ENCODE measurements at places on chromosomes 11 and 22.

DNA sequence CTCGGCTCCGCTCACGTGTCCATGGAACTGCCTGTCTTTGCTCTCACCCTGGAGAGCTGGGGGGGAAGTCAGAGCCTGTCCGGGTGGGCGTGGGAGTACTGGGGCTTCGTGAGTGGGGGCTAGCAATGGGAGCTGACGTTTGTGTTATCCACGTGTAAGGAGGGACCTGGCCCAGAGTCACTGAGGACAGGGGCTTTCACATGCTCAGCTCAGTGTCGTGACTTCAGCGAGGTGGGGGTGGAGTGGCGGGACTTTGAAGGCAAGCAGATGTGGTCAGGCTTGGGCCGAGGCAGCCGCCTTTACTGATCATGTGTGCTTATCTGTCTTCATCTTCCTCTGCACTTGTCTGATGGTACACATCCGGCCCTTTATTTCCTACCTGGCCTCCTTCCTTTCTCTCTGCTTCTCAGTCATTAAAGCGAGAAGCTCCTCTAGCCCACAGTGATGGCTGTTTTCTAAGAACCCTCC is 113.1 kb upstream of the NNMT start:
- DNase-seq = no peak

- DNase-seq = no peak
Observed at GRCh38 chr11:8258784-8259183, 4.9 kb downstream of the LMO1 start.

DNA sequence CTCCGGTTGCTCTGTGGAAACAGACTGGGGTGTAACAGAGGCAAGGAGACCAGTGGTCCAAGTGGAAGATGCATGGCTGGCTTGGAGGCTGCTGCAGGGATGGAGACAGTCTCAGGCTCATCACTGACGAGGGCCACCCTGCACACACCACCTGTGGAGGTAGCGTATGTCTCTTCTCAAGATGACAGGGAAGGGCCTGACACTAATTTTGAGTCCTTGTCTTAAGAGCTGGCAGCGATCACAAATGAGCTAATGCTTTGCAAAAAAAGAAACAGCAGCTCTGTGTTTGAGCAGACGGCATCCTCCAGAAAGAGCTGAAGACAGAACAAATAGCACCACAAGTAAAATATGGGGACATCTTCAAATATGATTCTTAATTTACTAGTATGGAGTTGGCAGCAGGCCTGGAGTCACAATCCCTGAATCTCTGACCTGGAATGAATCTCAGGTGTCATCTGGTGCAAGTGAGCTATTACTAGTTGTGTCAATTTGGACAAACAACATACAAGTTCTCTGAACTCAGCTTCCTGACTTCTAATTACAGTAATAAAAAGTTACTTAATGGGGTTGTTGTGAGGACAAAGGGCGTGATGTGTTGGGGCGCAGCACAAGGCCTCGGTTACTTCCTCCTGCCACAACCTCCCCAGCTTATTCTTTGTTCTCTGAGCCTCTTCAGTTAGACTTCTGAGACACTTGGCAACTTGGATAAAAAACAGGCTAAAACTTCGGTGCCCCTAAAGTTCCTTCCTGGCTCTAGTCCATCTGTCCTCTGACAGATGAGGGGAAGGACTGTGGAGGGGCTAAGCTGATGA is 95.2 kb upstream of the BID start:
- DNase-seq = no peak

DNA sequence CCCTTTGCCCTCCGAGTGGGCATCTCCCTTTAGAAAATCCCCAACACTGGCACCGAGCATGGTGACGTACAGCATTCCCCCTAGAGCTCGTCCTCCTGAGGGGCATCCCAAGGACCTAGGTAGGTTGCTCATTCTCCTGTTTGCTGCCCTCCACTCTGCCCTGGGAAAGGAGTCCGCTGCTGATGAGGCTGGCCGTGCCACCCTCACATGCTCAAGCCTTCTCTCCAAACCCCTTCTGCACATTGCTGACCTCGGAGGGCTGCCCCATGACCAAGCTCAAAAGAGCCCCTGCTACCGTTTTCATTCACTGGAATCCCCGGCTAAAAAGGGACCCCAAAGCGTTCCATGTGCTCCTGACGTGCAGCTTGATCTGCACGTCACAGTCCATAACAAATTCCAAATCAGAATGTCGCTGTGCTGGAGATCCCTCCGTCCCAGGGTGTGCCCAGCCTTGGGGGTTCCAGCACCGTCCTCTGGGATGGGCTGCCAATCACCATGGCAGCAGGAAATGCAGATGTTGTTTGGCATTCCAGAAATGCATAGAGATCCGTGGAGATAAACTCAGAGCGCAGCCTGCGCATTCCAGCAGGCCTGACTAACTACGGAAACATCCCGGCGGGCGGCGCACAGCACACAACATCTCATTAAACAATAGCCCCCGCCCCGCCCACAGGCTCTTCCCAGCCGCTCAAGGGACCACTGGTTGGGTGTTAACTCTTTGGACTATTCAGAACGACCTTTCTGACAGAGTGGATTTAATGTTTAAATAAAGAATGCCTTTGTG is 26.3 kb upstream of the GNB1L start:
- DNase-seq = peak; percentile 100

GRCh38 chr22:19879992-19880785 is 25.5 kb upstream of the GNB1L start:
- DNase-seq = no peak

DNA sequence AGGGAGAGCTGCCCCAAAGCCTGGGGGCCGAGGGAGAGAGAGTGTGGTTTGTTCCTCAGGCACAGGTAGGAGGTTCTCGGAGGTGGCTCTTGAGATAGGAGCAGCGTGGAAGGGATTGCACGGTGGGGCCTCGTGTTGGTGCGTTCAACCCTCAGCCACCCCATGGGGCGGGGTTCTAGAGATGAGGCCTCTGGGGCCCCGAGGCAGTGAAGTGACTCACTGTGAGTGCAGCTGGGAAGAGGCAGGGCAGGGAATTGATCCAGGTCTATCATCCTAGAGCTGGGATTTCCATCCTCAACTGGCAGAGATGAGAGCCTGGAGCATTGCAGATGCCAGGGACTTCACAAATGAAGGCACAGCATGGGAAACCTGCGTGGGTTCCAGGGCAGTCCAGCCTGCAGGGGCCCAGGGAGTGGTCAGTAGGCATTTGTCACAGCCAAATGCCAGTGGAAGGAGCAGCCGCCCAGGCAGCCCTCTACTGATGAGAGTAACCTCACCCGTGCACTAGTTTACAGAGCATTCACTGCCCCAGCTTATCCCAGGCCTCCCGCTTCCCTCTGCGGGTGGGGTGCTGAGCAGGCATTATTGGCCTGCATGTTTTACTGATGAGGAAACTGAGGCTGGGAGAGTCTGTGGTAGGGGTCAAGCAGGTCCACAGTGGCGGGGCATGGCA is 5.1 kb upstream of the SMARCB1 start:
- DNase-seq = no peak

DNA sequence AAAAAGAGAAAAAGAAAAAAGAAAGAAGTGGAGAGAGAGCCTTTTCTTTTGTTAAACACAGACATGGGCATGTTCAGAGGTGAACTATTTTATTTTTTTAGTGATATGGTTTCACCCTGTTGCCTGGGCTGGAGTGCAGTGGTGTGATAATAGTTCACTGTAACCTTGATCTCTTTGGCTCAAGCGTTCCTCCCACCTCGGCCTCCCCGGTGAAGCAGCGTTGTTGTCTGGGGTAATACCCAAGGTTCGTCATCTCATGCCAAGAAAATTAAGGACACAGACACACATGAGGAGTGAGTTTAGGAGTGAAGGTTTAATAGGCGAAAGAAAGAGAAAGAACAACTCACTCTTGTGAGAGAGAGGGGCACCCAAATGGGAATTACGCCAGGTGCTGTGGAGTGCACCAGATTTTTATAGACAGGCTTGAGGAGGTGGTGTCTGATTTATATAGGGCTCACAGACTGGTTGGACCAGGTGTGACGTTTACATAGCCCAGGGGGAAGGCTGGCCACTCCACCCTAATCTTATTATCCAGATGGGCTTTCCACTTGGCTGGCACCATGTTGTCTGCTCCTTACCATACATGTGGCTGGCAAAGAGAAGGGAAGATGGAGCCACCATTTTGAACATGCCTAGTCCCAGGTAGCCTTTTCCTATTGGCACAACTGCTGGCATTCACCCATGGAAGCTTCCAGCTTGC is 42.3 kb downstream of the GRAMD1B start:
- no peak for DNase-seq

- DNase-seq = no peak
Observed at GRCh38 chr11:1353383-1354124, 36.2 kb upstream of the BRSK2 start.

DNA sequence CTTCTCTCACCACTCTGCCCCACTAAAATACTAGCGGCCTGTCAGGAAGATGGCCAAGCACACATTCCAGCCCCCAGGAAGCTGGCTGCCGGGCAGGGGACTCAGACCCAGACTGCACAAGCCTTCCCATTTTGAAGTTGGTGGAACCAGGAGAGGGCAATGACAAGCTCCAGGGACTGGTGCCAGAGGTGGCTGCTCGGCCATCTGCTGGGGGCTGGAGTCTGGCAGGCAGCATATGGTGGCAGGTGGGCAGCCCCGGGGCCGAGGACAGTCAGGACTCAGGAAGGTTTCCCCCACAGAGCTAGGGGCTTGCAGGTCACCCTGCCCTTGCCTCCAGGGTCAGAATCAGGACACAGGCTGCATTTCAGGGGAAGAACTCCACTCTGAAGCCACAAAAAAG is 22.6 kb downstream of the KCNJ5 start:
- DNase-seq = no peak

- no peak for DNase-seq
Observed at GRCh38 chr22:17083811-17084441, 874 bp upstream of the IL17RA start.

DNA sequence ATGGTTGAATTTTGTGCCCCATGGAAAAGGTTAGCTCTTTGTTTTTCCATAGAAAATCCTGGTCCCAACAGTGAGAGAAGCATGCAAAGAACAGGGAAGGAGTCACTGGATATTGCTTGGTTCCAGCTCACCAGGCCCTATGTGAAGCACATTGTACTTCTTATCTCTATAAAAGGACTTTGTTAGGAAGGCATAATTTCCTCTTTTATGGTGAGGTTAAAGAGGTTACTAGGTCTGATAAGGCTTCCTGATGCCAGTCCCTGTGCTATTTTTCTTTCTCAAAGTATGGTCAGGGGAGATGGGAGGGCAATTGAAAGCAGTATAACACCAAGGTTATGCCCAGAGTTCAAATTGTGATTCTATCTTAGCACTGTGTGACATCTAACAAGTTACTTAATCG is 162.6 kb downstream of the KIF18A start:
- no peak for DNase-seq

GRCh38 chr22:35257002-35257320 is 332 bp upstream of the HMGXB4 start:
- no peak for DNase-seq

DNA sequence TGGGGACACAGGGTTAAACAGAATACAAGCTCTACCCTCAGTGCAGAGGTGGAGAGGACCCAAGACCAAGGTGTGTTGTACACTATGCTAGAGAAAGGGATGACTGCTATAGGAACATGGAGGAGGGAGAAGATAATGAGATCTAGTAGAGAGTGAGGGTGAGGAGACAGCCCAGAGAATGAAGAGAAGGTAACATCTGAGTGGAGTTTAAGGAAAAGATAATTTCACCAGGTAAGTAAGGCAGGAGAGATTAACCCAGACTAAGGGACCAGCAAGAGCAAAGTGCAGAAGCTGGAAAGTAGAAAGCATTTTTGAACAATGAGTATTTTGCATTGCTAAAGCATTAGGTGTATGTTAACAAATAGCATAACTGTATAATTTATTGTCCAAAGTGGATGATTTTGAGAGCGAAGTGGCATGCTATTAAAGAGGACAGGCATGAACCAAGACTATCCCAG is 128.8 kb downstream of the RASSF10 start:
- no peak for DNase-seq

DNA sequence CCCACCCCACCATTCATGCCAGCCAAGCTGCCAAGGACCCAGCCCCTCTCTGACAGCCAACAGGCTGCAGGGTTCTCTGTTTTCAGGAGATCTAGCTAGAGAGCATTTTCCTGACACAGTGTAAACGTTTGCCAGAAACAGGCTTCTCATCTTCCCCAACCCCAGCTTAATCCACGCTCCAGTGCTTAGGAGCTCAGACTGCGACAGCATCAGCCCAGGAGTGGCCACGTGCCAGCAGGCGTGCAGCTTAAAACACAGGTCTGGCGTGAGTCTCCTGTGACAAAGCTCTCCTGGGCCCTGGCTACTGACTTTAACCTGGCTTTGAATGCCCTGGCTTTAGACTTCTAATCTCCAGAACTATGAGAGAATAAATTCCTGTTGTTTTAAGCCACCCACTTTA is 66.6 kb downstream of the GALNT18 start:
- no peak for DNase-seq

GRCh38 chr11:115618428-115618827 is 114.2 kb upstream of the CADM1 start:
- no peak for DNase-seq

GRCh38 chr11:124716591-124716990 is 23.2 kb upstream of the NRGN start:
- DNase-seq = peak; percentile 70

DNA sequence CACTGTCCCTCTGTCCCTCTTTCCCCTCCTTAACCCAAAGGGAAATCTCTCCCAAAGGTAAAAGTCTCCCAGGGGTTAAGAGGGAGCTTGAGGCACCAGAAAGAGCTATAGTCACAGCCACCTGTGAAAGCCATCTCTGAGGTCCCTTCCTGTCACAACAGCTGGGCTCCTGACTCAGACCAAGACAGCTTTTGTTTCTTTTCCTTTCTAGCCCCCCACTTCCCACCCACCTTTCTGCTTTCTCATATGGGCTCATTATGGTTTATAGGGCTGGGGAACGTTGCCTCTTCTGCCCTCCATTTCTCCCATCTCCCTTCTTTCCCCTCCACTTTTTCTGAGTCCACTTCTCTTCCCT is 19.1 kb downstream of the MIF start:
- no peak for DNase-seq

GRCh38 chr11:70111269-70112016 is 33.3 kb downstream of the ANO1 start:
- DNase-seq = peak; percentile 52

DNA sequence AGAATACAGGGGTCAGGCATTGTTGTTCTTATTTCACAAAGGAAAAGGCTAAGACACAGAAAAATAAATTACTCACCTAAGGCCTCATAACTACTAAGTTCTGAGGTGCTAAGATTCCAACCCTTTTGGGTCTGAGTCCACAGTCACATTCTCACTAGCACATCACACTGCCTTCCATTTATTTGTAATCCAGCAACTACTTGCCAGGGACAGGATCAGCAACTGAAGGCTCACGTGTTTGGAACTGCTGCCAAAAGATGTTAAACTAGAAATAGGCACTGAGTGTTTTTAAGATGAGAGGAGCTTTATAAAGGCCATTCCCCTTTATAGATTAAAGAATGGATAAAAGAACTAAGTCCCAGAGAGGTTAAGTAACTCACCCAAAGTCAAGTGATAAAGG is 58.0 kb downstream of the CADM1 start:
- no peak for DNase-seq

- DNase-seq = no peak
Observed at GRCh38 chr22:21020802-21021429, 6.0 kb downstream of the P2RX6 start.

Data from kidney capillary endothelial cell (primary cell).